ENCODE measurements at places on chromosomes 6 and 20.

DNA sequence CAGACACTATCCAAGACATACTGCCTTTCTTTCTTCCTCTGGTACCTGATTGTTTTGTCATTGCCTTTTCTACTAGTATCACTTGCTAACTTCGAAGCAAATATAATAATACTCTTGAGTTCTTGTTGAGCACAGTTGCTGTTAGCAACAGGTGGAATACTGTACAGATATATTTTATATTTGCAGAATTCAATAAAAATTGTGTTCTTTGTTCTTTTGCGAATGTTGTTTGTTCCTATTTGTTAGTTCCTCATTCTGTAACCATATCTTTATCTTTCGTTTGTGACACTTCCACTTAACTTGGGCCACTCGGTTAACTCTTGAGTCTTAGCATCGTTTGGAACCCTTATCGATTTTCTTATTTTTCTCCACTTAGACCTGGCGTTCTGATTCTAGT, 868 bp downstream of the CYB5R4 start:
- no peak for DNase-seq

GRCh38 chr20:32585011-32585585, at the start of gene NOL4L:
NOL4L (minus strand) TSS chr20:32585333; CDS start chr20:32584890, 443 bp downstream.
- peak; percentile 46 for DNase-seq

DNA sequence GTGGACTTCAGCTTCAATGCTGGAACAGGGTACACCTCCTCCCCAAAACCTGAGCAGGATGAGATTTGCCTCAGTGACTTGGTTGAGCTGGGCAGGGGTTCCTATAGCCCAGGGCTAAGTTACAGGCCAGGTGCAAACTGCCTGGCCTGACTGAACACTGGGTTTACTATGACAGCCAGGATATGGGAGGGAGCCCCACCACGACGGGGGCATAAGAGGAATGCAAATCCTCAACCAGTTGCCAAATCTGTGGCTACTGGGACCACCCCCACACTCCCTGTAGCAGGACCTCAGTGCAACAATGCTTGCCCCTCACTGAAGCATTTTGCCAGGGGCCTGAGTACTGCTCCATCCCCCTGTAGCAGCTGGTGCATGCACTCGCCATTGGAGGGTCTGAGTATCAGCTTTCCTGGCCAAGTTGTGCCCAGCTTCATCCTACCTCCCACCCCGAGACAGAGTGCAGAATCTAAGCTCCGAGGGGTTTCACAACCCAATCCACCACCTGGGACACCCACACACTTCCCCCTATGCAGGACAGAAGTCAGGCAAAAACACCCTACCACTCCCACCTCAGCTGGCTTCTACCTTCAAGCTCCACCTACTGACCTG, 27.6 kb downstream of the TREML4 start:
- DNase-seq: no peak

DNA sequence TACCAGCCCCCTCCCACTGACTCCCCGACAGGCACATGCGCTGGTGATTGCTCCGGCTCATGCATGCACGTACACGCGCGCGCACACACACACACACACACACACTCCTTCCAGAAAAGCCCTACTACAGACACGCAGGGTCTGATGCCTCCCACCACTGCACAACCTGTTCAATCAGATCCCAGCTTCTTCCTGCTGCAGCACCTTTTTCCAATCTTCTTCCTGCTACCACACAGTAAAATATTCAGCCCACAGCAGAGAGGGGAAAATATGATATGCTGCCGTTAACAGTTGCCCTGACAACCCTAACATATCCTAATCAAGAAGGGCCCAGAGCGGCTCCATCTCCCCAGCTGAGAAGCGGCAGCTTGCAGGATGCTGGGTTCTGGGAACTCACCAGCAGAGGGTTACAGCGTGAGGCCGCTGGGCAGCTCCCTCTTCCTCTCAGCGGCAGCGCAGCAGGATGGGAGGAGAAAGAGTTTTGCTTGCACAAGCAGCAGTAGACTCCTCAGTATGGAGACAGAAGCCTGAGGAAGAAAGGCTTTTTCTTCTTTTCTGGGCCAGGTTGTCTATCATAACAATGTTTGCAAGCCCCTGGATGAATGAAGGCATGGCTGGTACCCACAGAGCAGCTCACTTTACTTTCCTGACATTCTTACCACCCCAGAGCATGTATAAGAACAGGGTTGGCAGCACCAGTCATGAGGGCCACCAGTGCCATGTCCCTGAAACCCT, 23.9 kb downstream of the MAP7 start:
- DNase-seq: no peak

DNA sequence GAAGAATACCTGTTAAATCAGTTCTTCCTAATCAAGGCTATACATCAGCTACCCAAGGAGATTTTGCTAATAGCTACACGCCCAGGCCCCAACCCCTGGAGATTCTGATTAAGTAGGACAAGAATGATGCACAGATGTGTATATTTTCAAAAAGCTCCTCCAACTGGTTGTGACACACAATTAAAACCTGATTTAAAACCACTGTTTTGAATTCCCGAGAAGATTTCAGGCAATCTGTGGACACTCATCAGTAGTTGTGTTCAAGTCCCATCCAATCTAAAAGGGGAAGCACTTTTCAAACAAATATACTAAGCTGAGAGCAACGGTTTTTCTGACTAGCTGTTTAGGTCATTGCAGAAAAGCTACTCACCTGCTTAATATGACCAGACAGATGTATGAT, 118.9 kb upstream of the NHSL1 start:
- DNase-seq: no peak

- no peak for DNase-seq
These were observed 311.7 kb upstream of the JAG1 start for GRCh38 chr20:10985536-10985935.
